Activated T-cell treated with anti-CD3 and anti-CD28 coated beads, Interleukin-2, amount 50 U/mL, for 72 hours (primary cell): ENCODE measurements at places on chromosomes 4 and X.

DNA sequence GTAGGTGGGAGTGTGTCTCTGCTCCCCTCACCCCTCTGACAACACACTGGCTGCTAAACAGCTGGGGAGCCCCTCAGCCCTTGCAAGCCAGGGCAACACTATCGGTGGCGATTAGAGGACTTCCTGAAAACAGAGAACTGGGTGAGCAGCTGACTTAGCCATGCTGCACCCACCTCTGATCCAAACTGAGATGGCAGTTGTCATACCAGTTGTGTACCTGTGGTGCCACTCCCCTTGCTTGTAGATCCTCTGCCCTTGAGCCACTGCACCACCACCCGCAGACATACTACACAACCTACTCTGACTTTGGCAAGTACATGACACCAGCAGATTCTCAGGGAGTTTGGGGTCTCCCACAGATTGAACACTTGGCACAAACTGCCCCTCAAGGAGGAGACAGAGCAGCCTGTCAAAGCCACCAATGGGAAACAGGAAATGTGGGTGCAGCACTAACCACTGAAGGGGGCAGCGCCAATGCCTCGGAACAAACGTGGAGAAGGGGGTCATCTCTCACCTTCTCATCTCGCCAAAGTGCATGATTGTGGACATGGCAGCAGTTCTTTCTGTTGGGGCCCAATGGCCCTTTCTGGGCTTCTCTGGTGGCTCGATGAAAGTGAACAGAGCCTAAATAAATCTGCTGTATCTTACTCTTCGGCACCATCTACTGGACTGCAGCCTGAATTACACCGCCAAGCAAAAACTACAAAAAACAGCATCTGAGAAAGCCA lies 119.8 kb downstream of the NEK1 start:
- peak; percentile 15 for DNase-seq

DNA sequence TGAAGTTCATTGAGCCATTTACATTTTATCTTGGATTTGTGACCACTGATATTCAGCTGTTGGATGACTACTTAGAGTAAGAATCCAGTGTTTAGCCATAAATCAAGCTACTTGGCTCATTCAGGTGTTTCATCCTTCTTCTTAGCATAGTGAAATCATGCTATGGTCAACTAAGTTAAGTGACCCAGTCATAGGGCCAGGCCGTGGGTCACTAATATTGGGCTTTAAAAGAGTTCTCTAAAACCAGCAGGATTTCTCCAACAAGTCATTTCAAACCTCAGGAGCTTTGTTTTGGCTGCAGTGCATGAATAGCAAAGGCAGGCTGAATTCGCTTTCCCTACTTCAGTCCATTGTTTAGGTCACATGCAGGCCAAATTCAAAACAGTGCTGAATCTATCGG lies 181.0 kb downstream of the MAML3 start:
- DNase-seq, result no peak

DNA sequence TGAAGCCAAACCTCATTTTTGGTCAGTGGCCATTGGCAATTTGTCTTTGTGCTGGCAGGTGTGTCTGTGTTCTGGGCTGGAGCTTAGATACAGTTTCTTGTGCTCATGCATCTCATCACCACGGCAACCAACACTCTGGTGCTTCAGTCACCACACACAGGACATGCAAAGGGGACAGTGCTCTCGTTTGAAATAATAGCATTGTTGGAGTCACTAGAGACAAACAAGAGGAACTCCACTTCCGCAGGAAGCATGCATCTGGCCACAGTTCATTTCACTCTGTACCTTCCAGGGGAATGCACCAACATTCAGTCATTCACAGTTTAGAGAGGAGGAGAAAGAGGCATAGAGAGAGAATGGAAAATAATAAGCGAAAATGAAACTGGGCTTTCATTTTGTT lies 267.4 kb downstream of the ANK2 start:
- no peak for DNase-seq

DNA sequence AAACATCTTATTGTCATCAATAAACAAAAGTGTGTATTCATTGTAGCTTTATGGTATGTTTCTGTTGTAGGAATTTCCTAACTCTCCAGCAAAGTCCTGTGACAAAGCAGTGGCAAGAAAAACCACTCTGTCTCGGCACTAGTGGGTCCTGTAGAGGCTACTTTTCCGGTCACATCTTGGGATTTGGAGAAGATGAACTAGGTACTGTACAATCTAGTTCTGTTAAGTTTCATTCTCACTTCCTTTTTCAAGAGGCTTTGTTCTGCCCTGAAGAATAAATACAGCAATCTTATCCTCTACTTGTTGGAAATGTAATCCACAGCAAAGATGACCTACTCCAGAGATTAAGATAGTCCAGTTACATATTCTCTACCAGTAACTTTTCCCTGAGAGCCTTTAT lies 69.3 kb downstream of the HHIP start:
- no peak for DNase-seq

- no peak for DNase-seq
Observed at GRCh38 chrX:135973025-135973547, 702 bp downstream of the MMGT1 start.

GRCh38 chrX:133980406-133980805 lies 5.0 kb downstream of the GPC3 start:
- no peak for DNase-seq

DNA sequence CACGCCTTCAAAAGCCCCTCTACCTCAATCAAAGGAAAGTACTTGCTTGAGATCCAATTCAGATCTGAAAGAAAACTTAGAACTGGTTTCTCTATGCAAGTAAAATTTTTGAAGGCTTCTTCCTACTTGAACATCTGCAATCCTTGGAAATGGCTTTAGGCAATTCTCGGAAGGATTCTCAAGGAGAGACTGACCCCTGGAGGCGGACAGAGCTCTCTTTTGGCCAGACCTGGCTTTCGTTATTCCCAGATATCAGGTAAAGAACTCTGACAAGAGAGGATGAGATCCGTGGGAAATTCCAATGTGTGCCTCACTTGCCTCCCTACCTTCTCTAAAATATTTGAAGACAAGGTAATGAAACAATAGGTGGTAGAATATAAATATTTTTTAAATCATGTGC lies 670.3 kb upstream of the FAM241A start:
- no peak for DNase-seq

- no peak for DNase-seq
Observed at GRCh38 chr4:168805341-168805740, 204.7 kb downstream of the CBR4 start.

DNA sequence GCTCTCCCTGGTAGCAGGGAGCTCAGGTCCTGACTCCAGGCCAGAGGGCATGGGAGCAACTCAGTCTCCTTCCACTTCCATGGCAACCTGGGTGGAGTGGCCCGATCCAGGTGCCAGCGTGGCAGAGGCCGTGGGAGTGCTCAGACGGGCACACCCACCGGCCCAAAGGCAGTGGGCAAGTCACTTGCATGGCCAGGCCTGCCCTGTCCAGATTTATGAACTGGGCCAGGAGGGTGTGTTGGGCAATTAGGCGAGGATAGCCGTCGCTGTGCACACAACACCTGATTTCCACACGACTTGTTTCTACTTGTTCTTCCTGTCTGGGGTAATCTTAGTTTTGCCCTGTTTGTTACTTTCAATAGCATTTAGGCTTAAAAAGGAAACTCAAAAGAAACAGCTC lies 55.5 kb upstream of the NYX start:
- DNase-seq, result no peak

- peak; percentile 18 for DNase-seq
Observed at GRCh38 chr4:145840162-145840768, 98.4 kb downstream of the ZNF827 start.

DNA sequence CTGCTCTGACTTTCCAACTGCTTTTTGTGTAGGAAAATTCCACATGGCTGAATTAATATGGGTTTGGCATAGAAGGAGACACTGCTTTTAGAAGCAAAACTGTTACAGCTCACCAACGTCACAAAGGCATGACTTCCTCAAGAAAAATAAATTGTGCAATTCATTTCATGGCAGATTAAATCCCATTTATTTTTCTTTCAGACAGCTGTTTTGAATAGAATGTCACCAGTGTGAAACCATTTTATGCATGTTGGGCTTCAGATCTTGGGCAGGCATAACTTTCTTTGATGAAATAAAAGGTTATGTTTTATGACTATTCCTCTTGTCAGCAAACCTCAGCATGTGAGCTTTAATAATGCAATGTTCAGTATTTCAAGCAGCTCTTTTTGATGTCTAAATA lies 542.8 kb downstream of the GALNTL6 start:
- no peak for DNase-seq

GRCh38 chr4:161936625-161937550 lies 226.9 kb downstream of the FSTL5 start:
- DNase-seq, result no peak

- no peak for DNase-seq
Observed at GRCh38 chrX:153703036-153703370, 15.3 kb downstream of the SLC6A8 start.

GRCh38 chrX:153864101-153864500 lies 21.9 kb downstream of the L1CAM start:
- DNase-seq, result no peak

GRCh38 chr4:61812171-61812570 lies 612.0 kb downstream of the ADGRL3 start:
- no peak for DNase-seq

DNA sequence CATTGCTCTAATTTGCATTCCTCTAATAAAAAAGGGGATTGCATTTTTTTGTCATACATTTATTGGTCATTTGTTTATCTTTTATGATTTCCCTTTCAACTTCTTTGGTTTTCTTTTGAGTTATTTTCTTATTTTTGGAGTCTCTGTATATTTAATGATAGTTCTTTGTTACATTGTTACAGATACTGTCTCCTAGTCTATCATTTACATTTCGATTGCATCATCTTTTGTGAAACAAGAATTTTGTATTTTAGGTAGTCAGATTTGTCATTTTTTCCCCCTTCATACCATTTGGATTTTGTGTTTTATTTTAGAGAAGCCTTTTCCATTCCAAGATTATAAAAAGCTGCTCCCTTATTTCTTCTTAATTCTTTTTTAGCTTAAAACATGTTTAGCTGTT lies 37.1 kb downstream of the SNX25 start:
- DNase-seq, result no peak

DNA sequence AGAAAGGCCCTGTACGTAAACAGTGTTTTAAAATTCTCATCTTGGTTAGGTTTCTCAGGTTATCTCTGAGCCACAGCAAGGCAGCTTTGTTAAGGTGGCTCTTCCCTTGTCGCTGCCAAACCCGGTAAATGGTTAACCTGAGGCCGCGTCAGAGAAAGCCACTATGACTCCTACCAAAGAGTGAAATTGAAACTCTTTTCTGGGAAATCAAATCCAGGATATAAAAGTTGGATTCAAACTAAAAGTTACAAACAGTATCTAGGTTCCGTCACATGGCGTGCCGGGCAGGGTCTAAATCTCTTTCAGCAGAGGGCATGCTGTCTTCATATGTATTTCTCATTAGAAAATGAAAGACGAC lies 433 bp downstream of the MMAA start:
- DNase-seq, result peak; percentile 67

- DNase-seq, result no peak
Observed at GRCh38 chrX:102126863-102127262, 1.4 kb downstream of the TCEAL2 start.

DNA sequence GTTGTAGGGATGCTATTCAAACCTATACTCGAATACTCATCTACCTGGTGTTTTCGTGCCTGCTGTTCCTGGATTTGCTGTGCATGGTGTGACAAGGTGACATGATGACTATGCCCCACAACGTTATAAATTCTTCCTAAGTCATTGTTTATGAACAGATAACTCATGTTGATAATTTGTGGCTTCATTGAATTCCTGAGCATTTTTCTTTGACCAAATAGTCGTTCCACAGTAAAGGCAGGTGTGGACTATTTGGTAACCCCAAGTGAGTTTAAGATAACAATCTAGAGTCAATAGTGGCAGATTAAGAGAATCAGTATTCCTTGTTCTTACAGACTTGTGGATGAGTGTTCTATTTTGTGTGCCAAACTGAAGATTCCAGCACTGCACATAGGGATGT lies 59.9 kb downstream of the SNX25 start:
- DNase-seq, result no peak

GRCh38 chrX:71298119-71298518 lies 3.4 kb upstream of the ITGB1BP2 start:
- DNase-seq, result no peak

DNA sequence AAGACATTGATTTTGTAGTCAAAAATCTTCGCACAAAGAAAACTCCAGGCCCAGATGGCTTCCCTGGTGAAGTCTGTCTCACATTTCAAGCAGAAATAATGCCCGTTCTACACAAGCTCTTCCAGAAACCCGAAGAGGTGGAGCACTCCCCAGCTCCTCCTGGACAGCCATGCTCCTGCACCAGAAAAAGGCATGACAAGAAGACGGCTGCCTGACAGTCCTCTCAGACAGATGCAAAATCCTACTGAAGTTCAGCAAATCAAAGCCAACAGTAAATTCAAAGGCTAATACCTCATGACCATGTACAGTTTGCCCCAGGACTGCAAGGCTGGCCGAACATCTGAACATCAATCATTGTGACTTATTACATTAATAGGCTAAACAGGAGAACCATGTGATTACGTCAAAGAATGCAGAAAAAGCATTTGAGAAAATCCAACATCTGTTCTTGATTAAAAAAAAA lies 30.8 kb upstream of the MXD4 start:
- DNase-seq, result no peak

- no peak for DNase-seq
Observed at GRCh38 chrX:101462892-101463291, 22.4 kb upstream of the ARMCX4 start.

DNA sequence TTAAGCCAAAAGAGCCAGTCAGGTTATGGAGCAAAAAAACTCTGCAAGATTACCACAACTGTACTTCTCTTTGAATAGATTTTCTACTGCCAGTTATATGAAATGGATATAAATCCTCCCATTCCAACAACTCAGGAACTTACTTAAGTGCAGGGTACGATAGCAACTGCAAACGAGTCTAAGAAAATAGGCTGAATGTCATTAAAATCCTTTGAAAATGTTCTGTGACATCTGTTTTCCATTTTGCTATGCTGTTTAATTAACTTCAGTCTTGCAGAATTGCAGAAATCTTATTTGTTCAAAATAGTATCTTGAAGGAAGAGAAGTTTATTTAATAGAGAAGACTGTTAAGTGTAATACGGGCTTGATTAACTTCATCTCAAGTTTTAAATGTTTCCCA lies 243.8 kb downstream of the PALLD start:
- DNase-seq, result no peak
